ENCODE measurements at places on chromosomes 12 and 14. TPM values are rescaled to one million over a fixed set of nuclear protein-coding genes. Genes with fewer than 3 reads are reported as not detected.

- no peak for DNase-seq
Observed at GRCh38 chr14:40221428-40221827, 789.2 kb upstream of the FBXO33 start.

Gene LRFN5
- not detected for total RNA-seq

DNA sequence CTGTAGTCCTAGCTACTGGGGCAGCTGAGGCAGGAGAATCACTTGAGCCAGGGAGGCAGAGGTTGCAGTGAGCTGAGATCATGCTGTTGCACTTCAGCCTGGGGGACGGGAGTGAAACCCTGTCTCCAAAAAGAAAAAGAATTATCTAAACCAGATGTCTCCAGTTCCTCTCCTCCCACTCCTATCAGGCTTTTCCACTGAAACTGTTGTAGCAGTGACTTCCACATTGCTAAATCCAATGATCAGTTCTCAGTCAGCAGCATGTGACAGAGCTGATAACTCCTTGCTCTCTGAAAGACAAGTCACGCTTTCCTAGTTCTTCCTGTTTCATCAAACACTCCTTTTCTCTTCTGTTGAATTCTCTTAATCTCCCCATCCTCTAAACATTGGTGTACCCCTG is 8.6 kb downstream of the SLC38A6 start:
- DNase-seq: no peak

Gene VWF
- total RNA-seq: 0.07 TPM

Gene SLC4A8
- 8.0 TPM for total RNA-seq

GRCh38 chr14:52443506-52443905 is 108.8 kb downstream of the TXNDC16 start:
- DNase-seq: no peak

- DNase-seq: no peak
Observed at GRCh38 chr12:84624601-84625000, 288.0 kb downstream of the SLC6A15 start.

Gene TMCC3
- total RNA-seq: 0.10 TPM

DNA sequence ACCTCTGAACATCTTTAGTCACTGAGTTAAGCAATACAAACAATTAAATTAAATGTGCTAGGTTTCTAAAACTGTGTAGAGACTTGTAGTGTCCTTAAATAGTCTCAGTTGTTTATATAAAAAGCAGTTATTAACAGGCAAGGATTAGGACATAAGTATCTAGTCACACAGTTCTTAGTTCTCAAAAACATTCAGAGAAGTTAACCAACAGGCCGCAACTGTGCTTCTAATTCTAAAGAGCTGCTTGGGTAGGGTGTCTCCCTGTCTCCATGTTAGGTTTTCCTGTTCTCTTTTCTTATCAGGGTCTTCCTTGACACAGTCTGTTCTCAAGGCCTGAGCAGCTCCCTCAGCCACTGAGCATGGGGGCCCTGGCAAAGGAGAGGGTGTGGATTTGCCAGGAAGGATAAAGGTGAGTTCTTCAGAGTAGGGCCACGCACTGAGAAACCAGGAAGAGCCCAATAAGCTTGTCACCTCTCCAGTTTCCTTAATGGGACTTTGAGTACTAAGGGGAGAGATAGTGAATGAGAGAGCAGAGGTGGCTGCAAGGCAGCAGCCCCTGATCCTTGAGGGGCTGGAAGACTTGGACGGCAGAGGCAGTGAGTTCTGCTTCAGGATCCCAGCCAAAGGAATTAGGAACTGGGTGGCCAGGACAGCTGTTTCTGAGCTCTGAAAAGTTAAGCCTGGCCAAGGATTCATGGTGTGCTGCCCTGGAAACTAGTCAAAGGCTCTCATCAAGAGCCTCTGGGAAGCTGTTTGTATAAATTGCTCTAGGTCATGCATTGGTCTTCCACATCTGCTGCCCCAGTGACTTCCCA is 177.3 kb downstream of the MYRFL start:
- no peak for DNase-seq

GRCh38 chr14:44497148-44497547 is 9.9 kb downstream of the FSCB start:
- no peak for DNase-seq

Gene RBM25
- 1.2 TPM for total RNA-seq

DNA sequence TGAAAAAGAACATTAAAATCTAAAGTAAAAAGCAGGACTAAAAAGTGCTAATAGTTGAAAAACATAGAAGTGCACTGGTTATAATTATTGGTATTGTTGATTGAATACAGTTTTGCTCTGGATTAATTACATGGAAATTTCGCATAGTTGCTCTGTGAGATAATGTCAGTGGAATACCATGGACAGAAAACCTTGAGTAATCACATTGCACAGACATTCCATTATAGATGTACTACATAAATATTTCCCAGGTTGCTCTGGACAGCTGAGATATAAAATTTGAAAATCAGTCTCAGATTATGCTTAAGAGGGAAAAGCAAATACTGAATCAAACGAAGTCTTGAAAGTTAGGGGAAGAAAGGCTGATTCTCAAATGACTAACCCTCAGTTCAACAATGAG is 439.3 kb upstream of the FLRT2 start:
- no peak for DNase-seq

GRCh38 chr12:20503858-20504257 is 135.5 kb downstream of the PDE3A start:
- no peak for DNase-seq

Gene NXPH4
- total RNA-seq: 0.54 TPM

- no peak for DNase-seq
Observed at GRCh38 chr14:59022144-59022543, 166.3 kb upstream of the DAAM1 start.

Gene RNASE7
- not detected for total RNA-seq

Gene GCH1
- total RNA-seq: 0.38 TPM

DNA sequence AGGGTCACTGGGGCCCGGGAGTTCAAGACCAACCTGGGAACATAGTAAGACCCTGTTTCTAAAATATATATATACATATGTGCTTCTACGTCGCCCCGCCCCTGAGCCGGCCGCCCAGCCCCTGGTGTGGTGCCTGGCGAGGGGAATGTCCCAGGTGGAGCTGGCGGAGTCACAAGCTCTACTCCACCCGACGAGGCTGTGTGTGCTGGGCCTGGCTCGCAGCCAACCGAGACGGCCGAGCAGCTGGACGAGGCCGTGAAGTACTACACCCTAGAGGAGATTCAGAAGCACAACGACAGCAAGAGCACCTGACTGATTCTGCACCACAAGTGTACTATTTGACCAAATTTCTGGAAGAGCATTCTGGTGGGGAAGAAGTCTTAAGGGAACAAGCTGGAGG is 22.1 kb upstream of the ITPK1 start:
- DNase-seq: no peak

Gene NFE2
- not detected for total RNA-seq

- DNase-seq: no peak
Observed at GRCh38 chr12:49232940-49233841, 31.7 kb upstream of the TUBA1C start.

Gene VSIG10
- total RNA-seq: 80.6 TPM

- no peak for DNase-seq
Observed at GRCh38 chr14:36075203-36075602, 101.3 kb downstream of the PTCSC3 start.

Gene CHFR
- total RNA-seq: 7.1 TPM

- no peak for DNase-seq
Observed at GRCh38 chr12:91744597-91744996, 401.0 kb downstream of the BTG1 start.

GRCh38 chr14:103925316-103925715 is 2.9 kb upstream of the TDRD9 start:
- no peak for DNase-seq

Gene GLT8D2
- total RNA-seq: not detected

Gene LTBP2
- 7.6 TPM for total RNA-seq

- DNase-seq: no peak
Observed at GRCh38 chr12:94586589-94587259, 63.6 kb downstream of the TMCC3 start.

Gene AQP2
- not detected for total RNA-seq

GRCh38 chr12:116093915-116094314 is 183.6 kb downstream of the MED13L start:
- DNase-seq: no peak

GRCh38 chr12:63838411-63838810 is 6.1 kb upstream of the SRGAP1 start:
- no peak for DNase-seq

Gene SIX6
- total RNA-seq: not detected

- no peak for DNase-seq
Observed at GRCh38 chr14:99128185-99128584, 143.8 kb downstream of the BCL11B start.

GRCh38 chr12:69985656-69986055 is 160.6 kb downstream of the MYRFL start:
- DNase-seq: peak; percentile 28

DNA sequence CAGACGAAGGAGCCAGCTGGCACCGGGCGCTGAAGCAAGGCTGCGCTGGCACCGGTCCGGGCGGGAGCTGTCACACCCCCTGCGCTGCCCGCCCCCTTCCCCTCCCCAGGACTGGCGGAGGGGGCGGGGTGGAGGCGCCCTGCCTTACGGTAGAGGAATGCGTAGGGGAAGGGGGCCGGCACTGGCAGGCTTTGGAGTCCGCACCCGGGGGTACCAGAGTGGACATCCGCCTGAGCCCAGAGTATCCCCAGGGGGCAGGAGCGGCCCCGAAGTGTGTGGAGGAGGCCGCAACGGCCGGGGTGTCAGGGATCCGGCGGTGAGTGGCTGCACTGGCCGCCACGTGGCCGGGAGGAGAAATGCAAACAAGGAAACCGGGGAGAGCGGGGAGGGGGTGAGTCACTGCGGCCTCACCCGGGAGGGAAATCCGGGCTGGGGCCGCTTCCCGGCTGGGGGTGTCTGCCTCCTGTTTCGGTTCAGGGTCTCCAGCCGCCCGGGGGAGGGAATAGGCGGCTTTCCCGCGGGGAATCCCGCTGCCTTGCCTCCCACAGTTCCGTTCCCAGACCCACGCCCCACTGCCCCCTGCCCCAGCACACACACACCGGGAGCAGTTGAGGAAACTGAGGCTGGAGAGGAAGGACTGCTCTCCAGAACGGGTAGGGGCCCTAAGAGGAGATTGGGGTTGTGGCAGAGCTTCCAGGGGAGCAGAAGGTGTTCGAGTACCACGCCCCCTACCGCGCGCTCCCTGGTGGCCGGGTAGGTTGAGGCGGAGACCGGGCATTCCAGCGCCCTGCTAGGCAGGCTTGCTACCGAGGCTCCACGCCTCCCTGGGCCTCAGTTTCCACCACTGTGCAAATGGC is at the start of gene RAPGEF3:
Gene RAPGEF3 (minus strand): TSS at position 47 of the 857 bp plus-strand sequence. CDS start 324 bp downstream, outside the sequence.
- peak; percentile 94 for DNase-seq

Gene IL23A
- 0.32 TPM for total RNA-seq

GRCh38 chr14:80223696-80224465 is 12.6 kb upstream of the DIO2 start:
- DNase-seq: no peak

Gene SYT10
- not detected for total RNA-seq

- no peak for DNase-seq
Observed at GRCh38 chr12:19183121-19183838, 53.7 kb downstream of the PLEKHA5 start.

- DNase-seq: no peak
Observed at GRCh38 chr12:78559416-78559815, 305.2 kb upstream of the SYT1 start.

DNA sequence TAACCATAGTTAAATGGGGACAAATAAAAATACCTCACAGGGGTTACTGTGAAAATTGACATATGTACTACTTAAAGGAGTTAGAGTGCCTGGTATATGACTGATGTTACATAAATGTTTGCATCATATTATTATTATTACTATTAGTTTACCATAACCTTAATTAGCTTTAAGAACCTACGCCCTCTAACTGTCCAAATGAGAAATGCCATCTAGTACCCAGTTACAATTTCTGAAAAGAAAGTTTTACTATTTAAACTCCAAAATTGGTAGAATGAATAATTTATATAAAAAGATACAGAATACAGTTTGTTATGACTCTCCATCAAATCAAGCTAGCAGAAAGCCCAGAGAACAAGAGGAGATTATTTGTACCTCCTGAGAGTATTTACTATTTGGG is 42.3 kb downstream of the EML5 start:
- no peak for DNase-seq

GRCh38 chr12:66170606-66171005 is 810 bp upstream of the TMBIM4 start:
- no peak for DNase-seq

DNA sequence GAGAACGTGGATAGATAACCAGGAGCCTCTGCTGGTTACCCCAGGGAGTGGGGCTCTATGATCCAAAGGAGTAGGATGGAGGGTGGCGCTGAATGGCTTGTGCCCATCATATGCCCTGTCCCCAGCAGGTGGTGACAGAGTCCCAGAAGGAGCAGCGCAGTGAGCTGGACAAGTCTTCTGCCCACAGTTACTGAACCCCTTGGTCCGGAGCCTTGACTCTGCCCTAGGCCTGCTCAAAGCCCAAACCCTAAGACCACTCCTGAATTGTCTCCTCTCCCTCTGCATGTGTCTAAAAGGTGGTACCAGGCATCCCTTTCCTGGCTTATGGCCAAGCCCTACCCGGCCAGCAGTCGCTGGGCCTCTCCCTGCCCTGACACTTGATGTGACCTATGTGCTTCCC is 3.2 kb downstream of the PRPH start:
- no peak for DNase-seq

- no peak for DNase-seq
Observed at GRCh38 chr12:54292083-54292930, 8.5 kb downstream of the NFE2 start.

- no peak for DNase-seq
Observed at GRCh38 chr12:42990387-42990786, 400.8 kb upstream of the PRICKLE1 start.

DNA sequence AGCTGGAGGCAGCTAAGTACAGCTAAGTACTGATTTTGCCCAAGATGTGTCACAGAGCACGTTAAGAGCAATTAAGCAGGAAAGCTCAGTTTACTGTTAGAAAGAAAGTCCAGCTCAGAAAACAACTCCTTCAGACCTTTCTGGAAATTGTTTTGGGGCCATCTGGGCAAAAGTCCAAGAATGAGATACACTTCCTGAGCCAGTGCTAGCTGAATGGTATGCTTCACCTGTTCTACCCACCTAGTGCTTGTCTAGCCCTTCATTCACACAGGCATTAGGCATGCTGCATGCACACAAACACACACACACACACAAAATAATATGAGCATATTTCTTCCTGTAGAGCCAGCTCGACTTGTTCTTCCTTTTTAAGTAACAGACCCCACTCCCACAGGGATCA is 6.6 kb upstream of the IKZF4 start:
- no peak for DNase-seq

GRCh38 chr12:68206446-68206845 is 19.2 kb downstream of the IL26 start:
- DNase-seq: no peak

All from Caki2 (cell line).